ENCODE measurements at places on chromosomes 5 and 9.

GRCh38 chr5:173582216-173583111 lies 34.0 kb downstream of the BOD1 start:
- DNase-seq = peak; percentile 14

GRCh38 chr5:180609817-180610550 lies 18.7 kb upstream of the SCGB3A1 start:
- DNase-seq = no peak

- DNase-seq = no peak
Measured at GRCh38 chr5:142977363-142978051, 207.3 kb downstream of the ARHGAP26 start.

DNA sequence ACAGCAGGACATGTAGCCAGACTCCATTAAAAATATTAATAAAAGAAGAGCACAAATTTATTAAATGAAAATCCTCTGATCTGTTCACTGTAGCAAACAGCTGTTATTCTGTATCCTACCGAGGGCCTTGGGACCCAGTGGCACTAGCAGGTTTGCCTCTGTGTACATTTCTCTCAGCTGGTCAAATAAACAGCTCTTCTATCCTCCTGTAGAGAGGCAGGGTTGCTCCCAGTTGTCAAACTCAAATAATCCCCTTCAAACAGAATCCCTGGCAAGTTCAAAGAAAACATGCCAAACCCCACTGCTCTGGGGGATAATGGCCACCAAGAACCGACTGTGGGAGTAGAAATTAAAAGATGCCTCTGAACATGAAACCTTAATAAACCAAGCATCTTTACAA lies 1262.0 kb upstream of the DMAC1 start:
- DNase-seq = no peak

- no peak for DNase-seq
Measured at GRCh38 chr9:116656501-116656971, 30.6 kb upstream of the TRIM32 start.

GRCh38 chr9:91017245-91017644 lies 215.6 kb downstream of the SYK start:
- no peak for DNase-seq

- DNase-seq = no peak
Measured at GRCh38 chr5:178688551-178688950, 41.9 kb downstream of the ZNF354A start.

GRCh38 chr5:94021246-94021645 lies 279.8 kb upstream of the POU5F2 start:
- no peak for DNase-seq

DNA sequence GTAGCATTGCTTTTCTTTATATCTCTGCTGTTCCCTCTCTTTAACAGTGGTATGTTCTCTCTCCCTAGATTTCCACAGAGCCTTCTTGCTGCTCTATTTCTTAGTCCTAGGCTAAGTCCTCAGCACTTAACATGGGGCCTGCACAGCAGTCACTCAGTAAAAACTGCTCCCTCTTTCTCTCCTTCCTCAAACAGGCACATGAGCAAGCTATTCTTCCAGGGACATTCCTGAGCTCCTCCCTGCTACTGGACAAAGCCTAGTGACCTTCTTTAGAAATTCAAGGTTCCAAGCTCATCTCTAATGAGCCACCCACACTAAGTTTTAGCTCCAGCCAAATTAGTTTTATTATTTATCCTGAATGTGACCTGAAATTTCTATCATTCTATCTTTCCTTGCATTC lies 39.5 kb downstream of the TRIM32 start:
- DNase-seq = no peak

- DNase-seq = no peak
Measured at GRCh38 chr5:135337064-135337463, 62.0 kb downstream of the MACROH2A1 start.

DNA sequence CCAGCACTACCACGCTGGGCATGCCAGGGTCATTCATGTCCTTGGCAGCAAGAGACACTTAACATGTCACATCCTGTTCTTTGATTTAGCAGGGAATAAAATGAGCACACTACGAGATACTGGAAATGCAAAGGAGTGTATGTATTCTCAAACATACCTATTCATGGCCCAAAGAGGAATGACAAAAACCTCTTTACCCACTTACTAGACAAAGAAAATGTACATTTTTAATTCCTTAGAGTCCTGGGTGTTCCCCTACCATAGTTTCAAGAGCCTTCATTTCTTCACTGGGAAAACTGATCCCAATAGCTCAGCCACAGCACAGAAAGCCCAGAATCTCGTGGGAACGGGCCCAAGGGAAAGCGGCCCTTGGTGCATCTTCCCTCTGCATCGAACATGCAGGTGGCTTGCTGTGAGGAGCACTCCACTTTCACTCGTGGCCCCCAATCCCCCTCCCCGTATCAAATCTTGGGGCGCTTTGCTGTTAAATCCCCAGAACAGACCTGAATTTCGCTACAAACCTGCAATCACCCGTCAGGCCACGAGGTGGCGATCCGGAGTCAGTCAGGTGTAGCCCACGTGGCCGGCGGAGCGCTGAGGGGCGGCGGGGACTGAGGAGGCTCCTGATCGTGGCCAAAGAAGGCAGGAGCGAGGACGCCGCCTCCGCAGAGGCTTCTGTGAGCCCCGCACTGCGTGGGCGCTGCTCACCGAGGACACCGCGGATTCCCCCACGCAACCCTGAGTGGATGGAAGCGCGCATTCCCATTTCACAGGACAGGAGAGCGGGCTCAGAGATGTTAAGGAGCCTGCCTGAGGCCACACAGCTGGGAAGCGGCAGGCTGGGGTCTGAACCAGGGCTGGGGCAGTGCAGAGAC lies 91.4 kb downstream of the LMX1B start:
- DNase-seq = no peak

- DNase-seq = no peak
Measured at GRCh38 chr9:36132086-36132485, 4.4 kb upstream of the GLIPR2 start.

DNA sequence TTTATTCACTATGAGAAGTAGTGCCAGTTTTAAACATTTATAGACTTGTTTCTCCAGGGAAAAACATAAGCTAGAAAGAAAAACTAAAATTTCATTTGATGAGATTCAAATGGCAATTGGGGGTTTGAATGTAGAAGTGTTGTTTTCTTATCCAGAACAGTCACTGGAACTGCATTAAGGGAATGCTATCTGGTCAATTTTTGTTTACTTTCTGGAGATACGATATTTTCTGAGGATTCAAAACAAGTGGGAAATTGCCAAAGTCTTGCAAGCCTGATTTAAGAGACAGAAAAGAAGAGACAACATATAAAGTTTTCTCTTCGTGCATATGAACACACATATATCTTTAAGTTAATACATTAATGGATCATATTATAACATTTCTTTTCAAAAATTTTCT lies 118.4 kb downstream of the NXNL2 start:
- no peak for DNase-seq

- no peak for DNase-seq
Measured at GRCh38 chr5:151202381-151203139, 21.3 kb downstream of the CCDC69 start.

DNA sequence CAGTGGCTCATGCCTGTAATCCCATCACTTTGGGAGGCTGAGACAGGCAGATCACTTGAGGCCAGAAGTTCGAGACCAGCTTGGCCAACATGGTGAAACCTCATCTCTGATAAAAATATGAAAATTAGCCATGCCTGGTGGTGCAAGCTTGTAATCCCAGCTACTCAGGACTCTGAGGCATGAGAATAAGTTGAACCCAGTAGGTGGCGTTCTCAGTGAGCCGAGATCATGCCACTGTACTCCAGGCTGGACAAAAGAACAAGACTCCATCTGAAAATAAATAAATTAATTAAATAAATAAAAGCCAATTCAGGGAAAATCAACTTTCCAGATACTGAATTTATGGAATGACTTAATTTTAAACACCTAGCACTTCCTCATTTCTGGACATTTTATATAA lies 1722.1 kb downstream of the MAT2B start:
- no peak for DNase-seq

- no peak for DNase-seq
Measured at GRCh38 chr5:77210091-77210963, at the start of gene PDE8B. Gene PDE8B (plus strand): TSS chr5:77210680. CDS start chr5:77210926, 246 bp downstream.

DNA sequence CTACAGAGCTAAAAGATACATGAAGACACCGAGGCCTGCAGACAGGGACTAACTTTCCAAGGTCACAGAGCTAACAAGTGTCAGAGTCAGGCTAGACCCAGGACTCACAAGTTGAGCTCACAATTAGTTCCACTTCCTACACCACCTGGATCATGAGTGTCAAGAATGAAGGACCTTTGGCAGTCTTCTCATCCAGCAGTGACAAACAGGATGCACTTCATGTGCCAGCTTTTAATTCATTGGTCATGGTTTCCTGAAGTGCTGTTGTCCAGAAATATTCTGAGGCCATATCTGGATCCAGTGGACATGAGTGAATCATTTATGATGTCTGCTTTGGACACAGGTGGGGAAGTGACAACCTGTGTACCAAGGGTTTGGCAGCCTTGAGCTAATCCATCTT lies 77.4 kb downstream of the KCNIP1 start:
- DNase-seq = no peak

DNA sequence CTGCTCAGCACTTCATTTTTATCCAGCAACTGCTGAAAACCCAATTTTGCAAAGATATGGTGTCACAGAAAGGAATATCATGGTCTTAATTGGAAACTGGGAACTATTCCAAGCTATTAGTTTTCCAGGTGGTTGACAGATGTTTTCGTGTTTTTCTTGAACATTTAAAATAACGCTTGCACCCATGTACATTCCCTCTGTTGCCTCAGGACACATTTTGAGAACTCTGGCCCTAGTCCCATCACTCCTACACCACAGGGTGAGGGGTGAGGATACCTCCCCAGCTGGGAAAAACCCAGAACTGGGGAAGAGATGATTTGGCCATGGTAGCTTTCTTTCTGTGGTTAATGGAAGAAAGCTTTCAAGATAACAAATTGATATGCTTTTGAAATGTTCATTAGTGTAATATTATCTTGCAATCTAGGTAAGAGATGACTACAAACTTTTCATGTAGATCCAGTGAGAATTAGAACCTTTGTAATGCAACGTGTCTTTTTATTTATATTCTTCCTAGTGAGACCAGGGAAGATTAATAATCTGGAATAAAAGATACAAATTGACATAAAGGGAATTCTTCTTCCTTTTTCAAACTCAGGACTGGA lies 627.0 kb downstream of the RAB3C start:
- DNase-seq = no peak

- no peak for DNase-seq
Measured at GRCh38 chr9:121226175-121226574, 24.5 kb upstream of the RAB14 start.

- no peak for DNase-seq
Measured at GRCh38 chr5:13814301-13814700, 130.2 kb downstream of the DNAH5 start.

DNA sequence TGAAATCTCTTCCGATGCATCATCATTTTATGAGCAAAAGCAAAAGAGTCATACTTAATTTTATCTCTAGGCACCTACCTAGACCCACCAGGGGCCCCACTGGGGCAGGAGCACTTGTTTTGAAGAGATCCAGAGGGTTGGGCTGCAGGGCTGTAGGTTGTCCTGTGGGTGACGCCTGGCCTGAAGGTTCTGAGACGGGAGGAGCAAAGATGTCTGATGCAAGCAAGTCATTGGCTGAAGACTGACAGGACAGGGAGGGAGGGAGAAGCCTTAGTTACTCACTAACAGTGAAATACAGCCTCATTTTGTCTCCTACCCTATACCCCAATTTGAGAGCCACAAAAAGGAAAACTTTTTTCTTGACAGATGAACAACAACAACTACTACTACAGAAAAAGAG lies 17.1 kb upstream of the C9 start:
- no peak for DNase-seq

DNA sequence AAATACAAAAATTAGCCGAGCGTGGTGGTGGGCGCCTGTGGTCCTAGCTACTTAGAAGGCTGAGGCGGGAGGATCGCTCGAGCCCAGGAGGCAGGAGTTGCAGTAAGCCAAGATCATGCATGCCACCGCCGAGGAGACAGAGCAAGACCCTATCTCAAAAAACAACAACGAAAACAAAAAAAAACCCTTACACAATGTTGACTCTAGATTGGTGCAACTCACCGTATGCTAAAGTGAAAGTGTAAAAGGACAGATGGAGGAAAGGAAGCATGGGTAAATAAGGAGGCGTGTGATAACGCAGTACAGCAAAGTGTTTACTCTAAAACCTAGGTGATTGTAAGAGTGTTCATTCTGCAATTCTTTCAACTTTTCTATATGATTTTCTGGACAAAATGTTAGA lies 15.9 kb upstream of the RUFY1 start:
- no peak for DNase-seq

- no peak for DNase-seq
Measured at GRCh38 chr5:122273696-122274095, 38.3 kb upstream of the SNCAIP start.

DNA sequence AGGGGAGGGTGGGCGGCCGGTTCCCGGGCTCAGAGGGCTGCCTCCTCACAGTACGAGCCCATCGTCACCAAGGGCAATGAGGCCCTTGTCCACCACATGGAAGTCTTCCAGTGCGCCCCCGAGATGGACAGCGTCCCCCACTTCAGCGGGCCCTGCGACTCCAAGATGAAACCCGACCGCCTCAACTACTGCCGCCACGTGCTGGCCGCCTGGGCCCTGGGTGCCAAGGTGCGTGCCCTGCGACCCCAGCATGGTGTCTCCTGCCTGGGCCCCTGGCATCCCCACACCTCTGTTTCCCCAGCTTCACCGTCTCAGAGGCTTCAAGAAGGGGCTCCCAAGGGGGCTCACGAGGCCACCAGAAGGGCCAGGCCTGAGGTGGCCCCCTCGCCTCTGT lies 7.2 kb downstream of the DBH start:
- DNase-seq = no peak

- no peak for DNase-seq
Measured at GRCh38 chr9:23254404-23255184, 571.4 kb downstream of the ELAVL2 start.

GRCh38 chr5:55141945-55142690 lies 17.9 kb upstream of the GPX8 start:
- DNase-seq = no peak

DNA sequence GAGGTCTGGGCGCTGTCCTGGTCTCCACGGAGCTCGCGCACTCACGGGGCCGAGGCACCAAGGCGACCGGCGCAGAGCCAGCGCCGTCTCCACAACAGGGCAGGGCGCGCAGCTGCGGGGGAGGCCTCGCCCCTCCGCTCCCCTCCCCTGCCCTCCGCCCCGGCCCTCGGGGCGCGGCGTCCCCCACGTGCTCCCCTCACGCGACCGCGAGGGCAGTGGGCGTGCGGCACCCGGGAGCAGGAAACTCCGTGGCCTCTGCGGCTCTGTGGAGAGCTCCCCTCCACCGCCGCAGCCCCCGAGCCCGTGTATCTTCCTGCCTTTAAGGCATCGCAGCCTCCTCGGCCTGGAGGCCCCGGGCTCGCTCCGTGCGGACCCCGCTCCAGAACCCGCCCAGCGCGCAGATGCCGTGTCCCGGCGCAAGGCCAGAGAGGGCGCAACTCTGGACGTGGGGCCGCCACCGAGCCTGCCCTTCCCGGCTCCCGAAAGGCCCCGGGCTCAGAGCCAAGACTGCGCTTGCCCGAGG lies 708 bp upstream of the TUBB4B start:
- DNase-seq = no peak
